ENCODE measurements at places on chromosomes 2 and 18. TPM values are rescaled to one million over a fixed set of nuclear protein-coding genes. Genes with fewer than 3 reads are reported as not detected.

Gene RELCH
- 6.6 TPM for polyA plus RNA-seq

Gene VWC2L
- not detected for polyA plus RNA-seq

- no peak for DNase-seq
These were observed 107.5 kb downstream of the STK39 start for GRCh38 chr2:168139852-168140251.

- no peak for DNase-seq
These were observed 234.2 kb downstream of the TTC32 start for GRCh38 chr2:19667536-19667949.

GRCh38 chr2:67574230-67574629 is 177.1 kb downstream of the ETAA1 start:
- DNase-seq, result no peak

- DNase-seq, result peak; percentile 80
These were observed 131.4 kb upstream of the SLC1A4 start for GRCh38 chr2:64857581-64858471.

GRCh38 chr18:59419386-59419785 is 60.3 kb upstream of the LMAN1 start:
- DNase-seq, result no peak

Gene NPHP1
- 0.60 TPM for polyA plus RNA-seq

Gene CROCC2
- polyA plus RNA-seq, result 0.09 TPM

DNA sequence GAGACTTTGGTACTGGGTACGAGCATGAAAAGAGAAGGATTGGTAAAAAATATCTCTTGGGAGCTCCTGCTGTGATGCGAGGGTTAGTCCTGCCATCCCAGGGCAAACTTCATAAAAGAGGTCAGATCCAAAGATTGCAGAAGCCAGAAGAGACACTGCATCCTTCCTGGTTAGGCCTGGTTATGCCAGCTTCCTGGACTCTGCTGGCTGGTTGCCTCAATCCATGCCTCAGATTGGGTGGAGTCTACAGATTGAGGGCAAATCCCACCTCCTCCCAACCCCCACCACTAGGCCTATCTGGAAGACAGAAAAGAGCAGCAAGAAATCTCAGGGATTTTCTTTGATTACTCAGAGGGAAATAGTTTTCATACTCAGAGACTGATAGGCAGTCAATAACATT is 5.3 kb upstream of the ACADL start:
- DNase-seq, result no peak

DNA sequence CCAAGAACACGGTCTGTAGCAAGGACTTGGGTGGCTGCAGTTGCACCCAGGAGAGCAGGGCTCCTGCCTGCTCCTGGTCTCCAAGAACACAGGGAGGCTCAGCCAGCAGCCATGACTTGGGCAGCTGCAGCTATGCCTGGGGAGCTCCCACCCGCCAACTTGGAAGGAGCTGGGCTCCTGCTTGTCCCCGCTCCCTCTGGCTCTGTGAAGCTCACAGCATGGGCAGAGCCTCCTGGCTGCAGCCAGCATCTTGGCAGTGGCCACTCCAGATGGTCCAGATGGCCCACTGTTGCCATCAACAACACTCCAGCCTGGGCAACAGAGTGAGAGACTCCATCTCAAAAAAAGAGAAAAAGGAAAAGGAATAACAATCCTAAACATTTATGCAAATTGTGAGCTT is 5.2 kb downstream of the ZSCAN30 start:
- no peak for DNase-seq

DNA sequence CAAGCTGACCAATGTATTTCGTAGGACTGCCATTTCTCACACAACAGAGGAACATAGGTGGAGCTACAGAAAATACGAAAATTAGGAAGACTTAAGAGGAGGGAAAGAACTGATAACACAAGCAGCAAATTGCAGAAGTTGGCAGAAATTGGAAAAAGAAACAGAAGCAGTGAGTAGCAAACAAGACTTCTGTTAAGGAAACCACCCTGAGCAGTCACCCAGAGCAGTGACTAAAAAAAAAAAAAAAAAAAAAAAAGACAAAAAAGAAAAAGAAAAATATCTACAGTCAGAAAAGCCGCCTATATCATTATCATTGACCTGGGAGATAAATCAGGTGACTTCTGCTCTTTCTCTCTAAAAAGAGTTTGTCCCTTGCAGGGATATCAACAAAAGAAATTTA is 21.4 kb downstream of the STK17B start:
- no peak for DNase-seq

Gene TGIF1
- polyA plus RNA-seq, result 72.1 TPM

Gene SDC1
- polyA plus RNA-seq, result 14.4 TPM

DNA sequence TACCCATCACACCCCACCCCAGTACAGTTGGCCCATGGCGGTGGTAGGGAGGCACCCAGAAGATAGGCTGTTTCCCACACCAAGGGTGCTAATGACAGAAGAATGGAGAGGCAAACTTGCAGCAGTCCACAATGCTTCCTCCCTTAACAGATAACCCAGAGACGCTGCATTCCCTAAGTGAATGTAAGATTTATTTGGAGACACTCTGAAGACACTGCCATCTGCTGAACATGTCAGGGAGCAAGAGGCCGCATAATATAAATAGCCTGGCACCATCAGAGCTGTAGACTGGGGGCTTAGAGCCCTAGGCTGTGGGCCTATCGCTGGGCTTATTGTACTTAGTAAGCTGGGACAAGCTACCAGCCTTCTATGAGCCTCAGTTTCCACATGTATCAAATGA is 2.2 kb upstream of the IWS1 start:
- DNase-seq, result no peak

- no peak for DNase-seq
These were observed 1589.5 kb upstream of the PIK3C3 start for GRCh38 chr18:40365526-40365925.

Gene RMND5A
- 19.9 TPM for polyA plus RNA-seq

GRCh38 chr2:38446906-38447561 is 70.0 kb upstream of the ATL2 start:
- no peak for DNase-seq

GRCh38 chr2:71646028-71646427 is 192.7 kb downstream of the DYSF start:
- peak; percentile 64 for DNase-seq

Gene RBKS
- polyA plus RNA-seq, result 5.1 TPM

Gene DNAJC5G
- not detected for polyA plus RNA-seq

- no peak for DNase-seq
These were observed 192.1 kb upstream of the RND3 start for GRCh38 chr2:150679456-150680120.

Gene SATB2
- polyA plus RNA-seq, result 34.2 TPM

- peak; percentile 69 for DNase-seq
These were observed 1.1 kb upstream of the CXCR4 start for GRCh38 chr2:136118819-136119716.

- peak; percentile 72 for DNase-seq
These were observed 12.9 kb upstream of the TEX51 start for GRCh38 chr2:126885751-126886210.

- no peak for DNase-seq
These were observed 87.7 kb downstream of the SH3YL1 start for GRCh38 chr2:175880-176820.

Gene CLEC4F
- polyA plus RNA-seq, result not detected

DNA sequence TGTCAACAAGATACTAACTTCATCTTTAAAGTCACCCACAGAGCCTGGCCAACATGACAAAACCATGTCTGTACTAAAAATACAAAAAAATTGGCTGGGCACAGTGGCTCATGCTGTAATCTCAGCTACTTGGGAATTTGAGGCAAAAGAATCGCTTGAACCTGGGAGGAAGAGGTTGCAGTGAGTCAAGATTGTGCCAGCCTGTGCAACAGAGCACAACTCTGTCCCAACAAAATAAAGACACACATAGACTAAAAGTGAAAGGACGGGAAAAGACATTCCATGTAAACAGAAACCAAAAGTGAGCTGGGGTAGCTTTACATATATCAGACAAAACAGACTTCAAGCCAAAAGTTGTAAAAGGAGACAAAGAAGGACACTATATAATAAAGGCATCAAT is 34.8 kb downstream of the USP34 start:
- DNase-seq, result no peak

- no peak for DNase-seq
These were observed 254.9 kb upstream of the ZEB2 start for GRCh38 chr2:144774809-144775208.

GRCh38 chr2:195322324-195322723 is 334.7 kb upstream of the SLC39A10 start:
- no peak for DNase-seq

Gene FTCDNL1
- polyA plus RNA-seq, result not detected

DNA sequence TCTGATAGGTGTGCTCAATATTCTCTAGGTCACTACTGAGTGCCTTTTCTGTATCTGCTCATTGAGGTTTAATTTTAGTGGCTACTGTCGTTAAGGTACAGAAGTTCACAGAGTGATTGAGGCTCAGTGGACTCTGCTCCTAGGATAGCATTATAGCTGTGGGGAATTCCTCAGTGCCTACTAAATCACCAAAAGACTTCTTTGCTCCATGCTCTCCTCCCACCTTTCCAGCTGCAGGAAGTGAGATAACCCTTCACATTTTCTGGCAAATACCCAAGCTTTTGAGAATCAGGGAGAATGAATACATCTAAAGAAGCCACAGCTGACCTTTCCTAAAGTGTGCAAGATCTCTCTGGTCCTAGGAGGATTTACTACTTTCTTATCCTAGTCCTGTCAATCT is 95.2 kb upstream of the FSIP2 start:
- DNase-seq, result no peak

Gene PFN4
- polyA plus RNA-seq, result 0.12 TPM

Gene CNDP1
- polyA plus RNA-seq, result not detected

Gene SGO2
- 1.8 TPM for polyA plus RNA-seq

GRCh38 chr2:140975237-140975636 is 1155.6 kb downstream of the LRP1B start:
- no peak for DNase-seq

Gene DPYSL5
- 0.74 TPM for polyA plus RNA-seq

GRCh38 chr2:137435162-137435561 is 529.1 kb upstream of the HNMT start:
- no peak for DNase-seq

Gene LRP1B
- 0.60 TPM for polyA plus RNA-seq

Gene FOXD4L1
- polyA plus RNA-seq, result not detected

DNA sequence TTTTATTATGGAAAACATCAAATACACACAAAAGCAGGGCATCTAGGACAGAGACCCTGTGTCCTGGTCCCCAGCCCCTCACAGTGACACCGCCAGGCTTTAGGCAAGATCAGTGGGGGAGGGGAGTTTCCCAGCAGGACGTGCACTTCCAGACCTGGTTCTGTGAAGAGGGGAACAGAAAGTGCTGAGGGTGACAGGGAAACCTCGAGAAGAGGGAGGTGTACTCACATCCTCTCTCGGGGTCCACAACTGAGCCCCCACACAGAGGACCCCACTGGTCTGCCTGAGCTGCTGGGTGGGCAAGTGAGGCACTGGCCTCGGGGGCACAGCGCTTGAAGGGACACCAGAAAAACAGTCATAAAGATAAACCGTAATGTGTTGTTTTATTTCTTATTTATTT is 4.4 kb upstream of the GPR35 start:
- no peak for DNase-seq

- DNase-seq, result no peak
These were observed 46.3 kb downstream of the ADCYAP1 start for GRCh38 chr18:950882-951495.

Gene CYS1
- 1.8 TPM for polyA plus RNA-seq

Gene FLACC1
- polyA plus RNA-seq, result not detected

- no peak for DNase-seq
These were observed 891.8 kb downstream of the DSC3 start for GRCh38 chr18:30150586-30151250.

Gene KATNAL2
- polyA plus RNA-seq, result 0.60 TPM

GRCh38 chr2:240360645-240361475 is 74.6 kb upstream of the GPC1 start:
- DNase-seq, result no peak

DNA sequence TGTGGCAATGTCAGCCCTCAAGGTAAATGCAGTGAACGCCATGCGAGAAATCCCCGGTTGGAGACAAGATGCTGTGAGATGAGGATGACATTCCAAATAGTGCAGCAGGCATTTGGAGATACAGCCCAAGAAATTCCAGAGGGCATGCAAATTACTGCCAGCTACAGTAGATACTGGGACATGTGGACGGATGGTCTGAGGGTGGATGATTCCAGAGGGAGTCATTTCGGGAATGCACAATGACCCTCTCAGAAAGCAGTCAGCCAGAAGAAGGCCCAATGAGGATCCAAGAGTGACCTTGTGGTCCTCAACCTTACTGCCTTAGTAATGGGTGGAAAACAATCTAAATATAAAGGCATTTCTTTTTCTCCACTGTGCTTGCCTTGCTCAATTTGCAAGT is 111.3 kb downstream of the HNRNPLL start:
- DNase-seq, result no peak

DNA sequence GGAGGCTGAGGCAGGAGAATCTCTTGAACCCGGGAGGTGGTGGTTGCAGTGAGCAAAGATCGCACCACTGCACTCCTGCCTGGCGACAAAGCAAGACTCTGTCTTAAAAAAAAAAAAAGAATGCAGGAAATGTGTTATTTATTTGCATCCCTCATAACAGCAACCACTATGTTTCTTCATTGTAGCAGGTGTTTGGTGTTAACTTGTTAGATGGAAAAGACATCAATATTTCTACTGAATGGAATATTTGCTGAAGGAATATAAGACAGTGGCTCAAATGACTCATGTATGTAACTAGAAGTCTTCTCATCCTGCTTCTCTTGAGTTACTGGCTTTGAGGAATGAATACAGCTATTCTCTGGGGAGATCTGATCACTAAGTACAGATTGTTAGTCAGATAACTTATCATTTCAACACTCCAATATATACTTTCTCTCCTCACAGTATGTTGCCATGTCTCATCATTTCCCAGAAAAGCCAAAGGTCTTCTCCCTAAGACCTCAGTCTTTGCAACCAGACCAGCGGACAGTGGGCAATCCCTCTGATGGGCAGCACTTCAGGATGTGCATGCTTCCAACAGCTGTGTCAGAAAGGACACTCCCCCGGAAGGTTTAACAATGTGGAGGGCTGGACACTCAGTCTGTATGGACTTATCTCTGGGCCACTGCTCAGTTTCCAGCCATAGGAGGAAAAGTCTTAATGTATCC is 104.4 kb upstream of the STK17B start:
- DNase-seq, result no peak

Data from sigmoid colon (tissue), 7 donors.